Pancreas (tissue), 10 donors: ENCODE measurements at places on chromosomes 1 and 21. TPM values are rescaled to one million over a fixed set of nuclear protein-coding genes. Genes with fewer than 3 reads are reported as not detected.

GRCh38 chr1:82466891-82467290, 666.2 kb downstream of the ADGRL2 start:
- DNase-seq = no peak

Gene CD5L
- total RNA-seq = not detected

DNA sequence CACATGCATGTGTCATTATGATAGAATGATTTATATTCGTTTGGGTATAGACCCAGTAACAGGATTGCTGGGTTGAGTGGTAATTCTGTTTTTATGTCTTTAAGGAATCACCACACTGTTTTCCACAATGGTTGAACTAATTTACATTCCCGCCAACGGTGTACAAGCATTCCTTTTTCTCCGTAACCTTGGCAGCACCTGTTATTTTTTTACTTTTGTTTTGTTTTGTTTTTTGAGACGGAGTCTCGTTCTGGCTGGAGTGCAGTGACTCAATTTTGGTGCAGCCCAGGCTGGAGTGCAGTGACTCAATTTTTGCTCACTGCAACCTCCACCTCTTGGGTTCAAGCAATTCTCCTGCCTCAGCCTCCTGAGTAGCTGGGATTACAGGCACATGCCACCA, 8.5 kb upstream of the S100B start:
- no peak for DNase-seq

Gene VCAM1
- 12.4 TPM for total RNA-seq

GRCh38 chr1:932776-933602, 9.3 kb downstream of the SAMD11 start:
- DNase-seq = no peak

DNA sequence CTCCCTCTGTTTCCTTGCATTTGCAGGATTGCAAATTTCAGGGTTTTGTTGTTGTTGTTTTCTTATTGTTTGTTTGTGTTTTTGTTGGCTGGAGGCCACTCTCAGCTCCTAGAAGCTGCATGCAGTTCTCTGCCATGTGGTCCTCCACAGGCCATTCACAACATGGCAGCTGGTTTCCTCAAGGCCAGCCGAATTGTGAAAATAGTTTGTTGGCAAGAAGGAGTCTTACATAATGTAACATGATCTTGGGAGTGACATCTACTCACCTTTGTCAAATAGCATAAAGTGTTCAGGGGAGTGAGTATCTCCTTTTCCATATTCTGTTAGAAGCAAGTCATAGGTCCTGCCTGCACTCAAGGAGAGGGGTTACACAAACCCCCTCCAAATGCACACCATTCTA, 10.6 kb upstream of the UAP1 start:
- no peak for DNase-seq

DNA sequence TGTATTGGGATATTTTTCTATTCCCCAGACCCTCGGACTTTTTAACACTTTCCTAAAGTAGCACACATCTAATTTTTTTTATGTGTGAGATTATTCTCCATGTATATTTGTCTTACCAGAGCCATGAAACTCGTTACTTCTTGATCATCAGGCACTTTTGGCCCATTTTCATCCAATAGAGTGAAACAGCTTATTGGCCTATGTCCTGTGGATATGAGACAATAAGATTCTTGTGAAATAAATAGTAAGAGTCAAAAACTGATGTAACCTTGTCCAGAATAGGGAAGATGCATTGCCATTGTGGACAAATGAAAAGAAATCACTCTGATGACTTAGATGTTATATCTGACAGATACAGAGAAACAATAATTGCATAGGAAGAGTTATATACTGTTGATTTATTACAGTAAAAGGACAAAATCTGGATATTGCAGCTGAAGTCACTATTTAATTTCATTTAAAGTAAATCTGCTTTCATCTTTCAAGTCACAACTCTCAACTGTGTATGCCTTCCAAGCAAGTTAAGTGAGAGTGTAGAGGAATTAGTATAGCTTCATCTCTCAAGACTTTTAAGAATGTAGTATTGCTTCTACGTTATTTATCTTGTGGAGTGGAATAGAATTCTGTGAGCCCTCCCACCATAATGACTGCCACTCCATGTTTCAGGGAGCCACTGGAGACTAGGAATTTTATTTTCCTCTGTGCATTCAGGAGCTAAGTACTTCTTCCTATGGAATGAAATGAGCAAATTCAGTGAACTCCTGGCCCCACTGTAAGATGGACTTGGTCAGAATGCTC, 86.9 kb downstream of the ADAMTS1 start:
- no peak for DNase-seq

Gene MX1
- 12.4 TPM for total RNA-seq

DNA sequence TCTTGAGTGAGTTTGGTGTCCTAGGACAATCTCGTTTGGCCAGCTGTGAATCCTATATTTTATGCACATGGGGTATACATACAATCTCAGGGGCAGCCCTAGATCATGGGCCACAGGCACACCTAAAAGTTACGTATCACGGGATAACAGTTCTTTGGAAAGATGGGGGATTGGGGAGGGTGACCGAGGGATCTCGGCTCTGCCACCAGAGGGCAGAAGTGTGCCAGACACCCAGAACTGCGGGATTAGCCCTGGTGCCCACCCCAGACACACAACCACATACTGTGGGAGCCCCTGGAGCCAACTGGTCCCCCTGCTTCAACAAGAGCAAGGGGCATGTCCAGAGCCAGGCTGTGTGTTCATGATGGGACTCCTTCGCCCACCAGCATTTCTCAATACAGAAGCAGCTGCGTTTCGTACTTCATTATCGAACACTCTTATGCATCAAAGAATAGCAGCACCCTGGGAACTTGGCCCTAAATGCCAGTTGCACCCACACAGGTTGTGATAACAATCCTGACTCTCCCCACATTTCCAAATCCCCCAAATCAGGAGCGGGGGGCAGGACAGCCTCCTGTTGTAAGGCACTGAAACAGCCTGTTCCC, 37.4 kb downstream of the TMCO4 start:
- peak; percentile 51 for DNase-seq

DNA sequence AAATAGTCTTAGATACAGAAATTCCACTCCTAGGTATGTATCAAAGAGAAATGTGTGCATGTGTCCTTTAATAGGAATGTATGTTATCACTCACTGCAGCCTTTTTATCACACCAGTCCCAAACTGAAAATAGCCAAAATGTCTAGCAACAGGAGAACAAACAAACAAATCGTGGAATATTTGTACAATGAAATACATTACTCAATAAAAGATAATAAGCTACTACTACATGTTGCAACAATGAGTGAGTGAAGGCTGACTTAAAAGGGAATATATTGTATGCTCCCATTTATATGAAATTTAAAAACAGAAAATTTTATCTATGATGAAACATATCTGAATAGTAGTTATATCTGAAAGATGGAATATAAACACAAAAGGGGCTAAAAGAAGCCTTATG, 212.1 kb upstream of the PLD5 start:
- DNase-seq = no peak

Gene NES
- total RNA-seq = 1.1 TPM
